ENCODE measurements at places on chromosomes 1 and 21. TPM values are rescaled to one million over a fixed set of nuclear protein-coding genes. Genes with fewer than 3 reads are reported as not detected.
A peak's percentile ranks its signal among the peaks of the same experiment; 100 is the strongest.

DNA sequence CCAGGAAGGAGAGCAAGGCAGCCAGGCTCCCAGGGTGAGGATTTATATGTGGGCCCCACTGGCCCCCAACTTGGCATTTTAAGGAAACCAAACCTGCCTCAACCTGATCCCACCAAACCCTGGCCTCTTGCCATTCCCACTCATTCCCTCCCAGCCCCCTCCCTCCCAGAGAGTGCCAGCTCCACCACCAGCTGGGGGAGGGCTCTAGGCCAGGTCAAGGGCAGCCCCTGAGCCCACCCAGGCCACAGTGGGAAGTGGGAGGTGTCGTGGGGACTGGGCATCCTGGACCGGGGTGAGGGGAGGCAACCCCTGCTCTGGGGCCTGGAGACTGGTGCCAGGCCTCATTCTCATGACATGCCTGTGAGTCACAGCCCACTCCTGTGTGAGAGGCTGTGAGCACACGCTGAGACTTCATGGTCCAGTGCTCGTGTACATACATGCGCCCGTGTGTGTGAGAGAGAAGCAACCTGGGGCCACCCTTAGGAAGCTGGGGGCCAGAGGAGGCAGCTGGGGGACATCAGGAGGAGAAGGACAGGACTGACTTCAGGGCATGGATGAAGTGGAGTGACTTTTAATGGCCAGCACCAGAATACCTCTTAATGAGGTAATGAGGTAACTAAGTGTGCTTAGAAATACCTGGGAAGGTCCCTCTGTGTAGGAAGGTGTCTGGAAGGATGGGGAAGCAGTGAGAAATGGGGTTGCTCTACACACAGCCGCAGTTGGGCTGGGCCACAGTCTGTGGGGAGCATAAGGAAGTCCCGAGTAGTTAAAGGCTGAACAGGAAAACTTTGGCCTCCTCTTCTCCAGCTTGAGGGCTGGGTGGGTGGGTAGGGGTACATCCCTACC lies at the start of gene S100A2:
Gene S100A2 (minus strand): TSS at position 316 of the 846 bp plus-strand sequence. CDS start 1,967 bp downstream, outside the sequence.
- peak; percentile 91 for DNase-seq

- DNase-seq, result no peak
These were observed 224.8 kb downstream of the NTNG1 start for GRCh38 chr1:107365527-107366240.

DNA sequence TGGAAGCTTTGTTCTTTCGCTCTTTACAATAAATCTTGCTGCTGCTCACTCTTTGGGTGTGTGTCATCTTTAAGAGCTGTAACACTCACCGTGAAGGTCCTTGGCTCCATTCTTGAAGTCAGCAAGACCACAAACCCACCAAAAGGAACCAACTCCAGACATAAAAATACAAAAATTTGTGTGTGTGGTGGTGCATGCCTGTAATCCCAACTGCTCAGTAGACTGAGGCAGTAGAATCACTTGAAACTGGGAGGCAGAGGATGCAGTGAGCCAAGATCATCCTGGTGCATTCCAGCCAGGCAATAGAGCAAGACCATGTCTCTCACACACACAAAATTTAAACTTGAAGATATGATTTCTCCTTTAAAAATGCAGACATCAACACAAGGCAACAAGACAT lies 1431.7 kb upstream of the B3GALT2 start:
- no peak for DNase-seq

The SASS6 gene
- total RNA-seq, result 2.1 TPM

GRCh38 chr1:2003541-2004131 lies at the start of gene CFAP74:
TSS of gene CFAP74 (minus strand) at chr1:2003786. CDS start at chr1:1990956, 12,830 bp downstream.
- DNase-seq, result no peak

- DNase-seq, result no peak
These were observed 15.8 kb upstream of the HSPG2 start for GRCh38 chr1:21952786-21953520.

The CLCA1 gene
- total RNA-seq, result not detected

- DNase-seq, result peak; percentile 34
These were observed 8.8 kb upstream of the TENT5B start for GRCh38 chr1:27021354-27022031.

GRCh38 chr1:207069858-207070506 lies 16.9 kb downstream of the PFKFB2 start:
- no peak for DNase-seq

GRCh38 chr1:65469126-65469888 lies 48.8 kb downstream of the LEPR start:
- DNase-seq, result no peak

- DNase-seq, result no peak
These were observed 35.7 kb upstream of the BTG2 start for GRCh38 chr1:203269654-203270020.

GRCh38 chr1:112520166-112520565 lies 11.4 kb downstream of the WNT2B start:
- no peak for DNase-seq

The GPX7 gene
- total RNA-seq, result 9.7 TPM

DNA sequence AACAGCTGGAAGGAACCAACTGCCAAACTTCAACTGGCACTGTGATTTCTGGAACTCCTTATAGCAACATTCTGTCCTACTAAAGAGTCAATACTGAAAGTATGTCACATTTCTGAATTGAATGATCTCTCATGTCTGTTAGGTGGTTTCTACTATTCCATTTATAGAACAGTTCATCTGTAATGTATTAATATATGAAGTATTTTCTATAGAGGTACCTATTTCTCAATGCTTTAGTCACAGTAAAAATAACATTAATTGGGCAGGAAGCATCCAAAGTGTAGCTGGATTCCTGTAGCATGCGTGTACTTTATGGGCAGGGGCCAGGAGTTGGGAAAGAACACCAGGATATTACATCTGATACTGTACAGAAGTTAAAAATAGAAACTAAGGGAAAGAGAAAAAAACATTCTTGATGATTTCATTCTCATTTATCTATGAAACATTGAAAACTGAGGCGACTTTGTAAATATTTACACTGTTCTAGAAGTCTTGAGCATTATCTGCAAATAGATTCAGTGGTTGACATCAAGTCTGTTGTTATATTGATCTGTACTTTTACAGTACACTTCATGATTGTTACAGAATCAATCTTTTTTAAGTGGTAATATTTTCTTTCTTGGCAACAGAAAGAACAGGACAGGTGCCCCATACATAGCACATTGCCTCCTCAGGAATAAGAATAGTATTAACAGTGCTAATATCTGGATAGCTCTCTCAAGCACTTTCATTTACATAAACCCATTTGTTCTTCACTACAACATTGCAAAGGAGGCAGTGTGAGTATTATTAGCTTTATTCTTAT lies 6.2 kb upstream of the ZNF281 start:
- DNase-seq, result no peak

DNA sequence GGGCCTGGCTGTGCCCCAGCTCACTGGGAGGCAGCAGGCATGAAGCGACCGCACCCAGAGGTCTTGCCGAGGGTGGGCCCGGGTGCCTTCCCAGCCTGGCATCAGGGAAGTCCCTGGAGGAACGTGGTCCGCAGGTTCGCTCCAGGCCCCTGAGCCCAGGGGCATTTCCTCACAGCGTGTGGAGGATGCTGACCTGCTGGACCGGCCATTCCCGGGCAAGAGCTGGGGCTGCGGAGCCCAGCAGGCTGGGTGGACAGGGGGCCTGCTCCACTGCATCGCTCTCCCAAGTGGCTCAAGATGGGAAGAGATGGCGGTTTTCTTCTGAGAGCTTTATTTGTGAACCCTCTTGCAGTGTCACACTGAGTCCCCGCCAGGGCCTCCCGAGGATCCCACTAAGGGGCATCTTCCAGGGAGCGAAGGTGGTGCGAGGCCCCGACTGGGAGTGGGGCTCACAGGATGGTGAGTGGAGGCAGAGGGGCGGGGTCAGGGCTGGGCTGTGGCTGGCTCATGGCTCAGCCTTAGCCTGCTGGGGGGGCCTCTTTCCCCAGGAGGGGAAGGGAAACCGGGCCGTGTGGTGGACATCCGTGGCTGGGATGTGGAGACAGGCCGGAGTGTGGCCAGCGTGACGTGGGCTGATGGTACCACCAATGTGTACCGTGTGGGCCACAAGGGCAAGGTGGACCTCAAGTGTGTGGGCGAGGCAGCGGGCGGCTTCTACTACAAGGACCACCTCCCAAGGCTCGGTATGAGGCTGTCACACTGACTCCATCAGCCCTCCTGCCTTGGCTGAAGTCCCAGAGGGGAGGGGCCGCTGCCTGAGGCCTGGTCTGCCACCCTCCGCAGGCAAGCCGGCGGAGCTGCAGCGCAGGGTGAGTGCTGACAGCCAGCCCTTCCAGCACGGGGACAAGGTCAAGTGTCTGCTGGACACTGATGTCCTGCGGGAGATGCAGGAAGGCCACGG lies 7.2 kb upstream of the MMP23B start:
- no peak for DNase-seq

- DNase-seq, result peak; percentile 91
These were observed 3.8 kb upstream of the NBPF1 start for GRCh38 chr1:16617114-16617631.

The ACOT11 gene
- total RNA-seq, result 24.6 TPM

DNA sequence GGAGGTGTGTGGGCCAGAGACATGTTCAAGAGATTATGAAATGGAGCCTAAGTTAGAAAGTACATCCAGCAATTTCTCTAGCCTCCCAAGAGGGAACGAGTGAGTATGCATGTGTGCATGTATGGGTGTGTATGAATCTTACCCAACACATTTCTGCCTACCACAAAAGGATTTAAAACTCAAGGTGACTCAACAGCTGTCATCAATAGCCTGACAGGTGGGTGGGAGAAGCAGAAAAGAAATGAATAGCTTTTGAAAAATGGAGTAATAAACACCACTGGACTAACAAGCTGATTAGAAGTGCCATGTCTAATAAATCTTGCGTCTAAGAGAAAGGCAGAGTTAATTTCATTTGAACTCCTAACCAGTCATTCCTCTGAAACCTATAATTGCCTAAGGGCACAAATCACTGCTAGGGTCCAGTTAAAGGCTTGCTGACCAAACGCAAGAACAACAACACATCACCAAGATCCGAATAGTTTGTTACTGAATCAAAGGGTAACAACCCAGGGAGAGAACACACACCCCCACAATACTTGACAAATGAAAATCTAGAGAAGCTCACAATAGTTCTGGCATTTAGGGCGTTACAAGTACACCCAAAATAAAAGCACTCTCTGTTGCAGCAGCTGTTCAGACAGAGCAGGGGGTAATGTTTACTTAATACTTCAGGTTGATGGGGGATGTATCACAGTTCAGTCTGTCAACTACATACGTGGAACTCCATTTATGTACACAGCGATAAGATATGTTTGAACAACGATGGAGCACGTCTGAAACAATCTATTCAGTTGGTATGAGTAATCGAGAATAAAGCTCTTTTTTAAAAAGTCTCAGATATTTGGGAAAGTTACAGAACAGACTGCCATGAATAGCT lies 1.4 kb downstream of the KIAA0319L start:
- no peak for DNase-seq

The TMPRSS3 gene
- 15.4 TPM for total RNA-seq

GRCh38 chr1:150577557-150578271 lies 1.7 kb downstream of the MCL1 start:
- peak; percentile 61 for DNase-seq

The LCE1F gene
- not detected for total RNA-seq

DNA sequence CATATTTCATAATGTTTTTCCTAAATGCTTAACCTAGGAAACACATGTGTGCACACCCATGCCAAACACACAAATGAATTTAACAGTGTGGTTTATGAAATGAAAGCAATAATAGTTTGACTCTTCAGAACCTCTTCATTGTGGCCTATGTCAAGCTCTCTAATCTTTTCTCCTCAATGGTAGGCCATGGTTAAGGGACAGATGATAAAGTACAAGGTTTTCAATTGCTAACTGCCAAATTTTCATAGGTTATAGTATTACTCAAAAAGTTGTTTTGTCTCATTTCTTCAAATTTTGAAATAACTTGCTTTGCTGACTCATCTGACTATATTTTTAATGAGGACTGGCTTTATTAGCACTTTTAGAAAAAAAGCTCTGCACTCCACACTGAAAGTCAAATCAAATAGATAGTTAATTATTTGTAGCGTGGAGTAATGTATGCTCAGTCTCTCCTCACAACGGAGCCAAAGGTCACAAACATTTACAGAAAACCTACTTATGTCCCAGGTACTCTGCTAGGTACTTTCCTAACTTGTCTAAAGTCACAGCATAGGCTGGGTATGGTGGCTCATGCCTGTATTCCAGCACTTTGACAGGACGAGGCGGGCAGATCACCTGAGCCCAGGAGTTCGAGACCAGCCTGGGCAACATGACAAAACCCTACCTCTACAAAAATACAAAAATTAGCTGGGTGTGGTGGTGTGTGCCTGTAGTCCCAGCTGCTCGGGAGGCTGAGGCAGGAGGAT lies 3.0 kb upstream of the ADCY10 start:
- no peak for DNase-seq

DNA sequence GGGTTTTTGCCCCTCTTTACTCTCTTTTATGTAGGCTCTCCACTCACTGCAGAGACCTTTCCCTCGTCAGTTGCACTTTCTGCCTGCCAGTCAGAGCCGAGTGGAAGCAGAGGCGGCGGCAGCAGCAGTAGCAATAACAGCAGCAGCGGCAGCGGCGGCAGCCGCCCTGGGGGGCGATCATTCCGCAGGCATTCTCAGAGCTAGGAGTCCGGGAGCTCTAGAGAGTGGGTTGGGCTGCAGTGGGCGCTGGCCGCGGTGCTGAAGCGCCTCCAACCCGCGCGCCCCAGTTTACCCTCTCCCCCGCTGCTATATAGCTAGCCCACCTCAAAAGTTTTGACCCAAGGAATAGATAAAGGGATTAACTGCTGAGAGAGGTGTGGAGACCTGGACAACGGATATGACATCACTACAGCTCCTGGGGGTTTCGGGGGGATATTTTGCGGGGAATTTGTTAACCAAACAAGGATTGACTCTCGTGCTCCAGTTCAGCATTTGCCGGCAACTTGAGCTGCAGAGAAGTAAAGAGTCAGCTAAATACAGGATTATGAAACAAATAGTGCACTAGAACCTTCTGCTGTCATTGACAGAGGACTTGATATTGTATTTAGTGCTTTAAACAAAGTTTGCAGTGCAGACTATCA lies at the start of gene OLFM3:
Gene OLFM3 (minus strand): TSS at position 102 of the 641 bp plus-strand sequence.
- DNase-seq, result peak; percentile 92

The TYW3 gene
- total RNA-seq, result 17.1 TPM

GRCh38 chr1:152869808-152870419 lies 8.2 kb upstream of the SMCP start:
- peak; percentile 78 for DNase-seq

GRCh38 chr1:222106377-222106776 lies 364.5 kb upstream of the DUSP10 start:
- no peak for DNase-seq

The LCE3B gene
- total RNA-seq, result not detected

GRCh38 chr1:100461222-100461621 lies 76.7 kb upstream of the GPR88 start:
- no peak for DNase-seq

The CDK11A gene
- total RNA-seq, result 37.3 TPM

GRCh38 chr1:94104776-94105580 lies 16.0 kb downstream of the ABCA4 start:
- DNase-seq, result peak; percentile 48

DNA sequence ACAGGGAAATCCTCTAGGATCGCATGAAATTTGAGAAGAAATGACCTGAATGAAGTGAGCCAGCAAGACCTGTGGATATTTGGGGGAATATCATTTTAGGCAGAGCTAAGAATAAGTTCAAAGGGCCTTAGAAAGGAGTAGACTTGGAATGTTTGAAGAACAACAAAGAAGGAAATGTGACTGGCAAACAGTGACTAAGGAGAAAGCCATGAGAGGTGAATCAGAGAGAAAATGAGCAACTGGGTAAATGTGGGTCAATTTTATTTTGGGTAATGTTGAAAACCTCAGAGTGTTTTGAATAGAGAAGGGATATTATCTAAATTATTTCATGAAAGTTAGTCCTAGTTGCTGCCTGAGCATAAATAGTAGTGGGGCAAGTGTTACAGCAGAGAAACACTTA lies 672.8 kb downstream of the LMO4 start:
- DNase-seq, result no peak

Measured in kidney (tissue), 22 donors.